ENCODE measurements at places on chromosomes 6 and 20.
A peak's percentile ranks its signal among the peaks of the same experiment; 100 is the strongest.

DNA sequence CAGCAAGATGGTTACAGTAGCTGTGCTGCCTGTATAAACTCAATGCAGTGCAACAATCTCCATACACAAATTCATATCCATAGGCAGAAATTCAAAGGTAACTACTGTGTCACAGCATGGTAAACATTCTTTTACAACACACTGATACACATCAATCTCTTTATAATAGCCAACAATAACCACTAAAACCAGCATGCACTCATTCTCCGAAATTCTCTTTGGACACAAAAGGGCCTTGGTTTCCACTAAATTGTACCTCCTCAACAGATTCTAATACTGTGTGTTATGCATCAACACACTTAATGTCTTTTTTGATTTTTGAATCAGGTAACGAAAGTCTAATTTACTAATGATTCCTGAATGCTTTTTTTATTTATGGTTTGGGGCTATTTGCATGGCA, 1323.7 kb downstream of the GRIK2 start:
- DNase-seq = no peak

DNA sequence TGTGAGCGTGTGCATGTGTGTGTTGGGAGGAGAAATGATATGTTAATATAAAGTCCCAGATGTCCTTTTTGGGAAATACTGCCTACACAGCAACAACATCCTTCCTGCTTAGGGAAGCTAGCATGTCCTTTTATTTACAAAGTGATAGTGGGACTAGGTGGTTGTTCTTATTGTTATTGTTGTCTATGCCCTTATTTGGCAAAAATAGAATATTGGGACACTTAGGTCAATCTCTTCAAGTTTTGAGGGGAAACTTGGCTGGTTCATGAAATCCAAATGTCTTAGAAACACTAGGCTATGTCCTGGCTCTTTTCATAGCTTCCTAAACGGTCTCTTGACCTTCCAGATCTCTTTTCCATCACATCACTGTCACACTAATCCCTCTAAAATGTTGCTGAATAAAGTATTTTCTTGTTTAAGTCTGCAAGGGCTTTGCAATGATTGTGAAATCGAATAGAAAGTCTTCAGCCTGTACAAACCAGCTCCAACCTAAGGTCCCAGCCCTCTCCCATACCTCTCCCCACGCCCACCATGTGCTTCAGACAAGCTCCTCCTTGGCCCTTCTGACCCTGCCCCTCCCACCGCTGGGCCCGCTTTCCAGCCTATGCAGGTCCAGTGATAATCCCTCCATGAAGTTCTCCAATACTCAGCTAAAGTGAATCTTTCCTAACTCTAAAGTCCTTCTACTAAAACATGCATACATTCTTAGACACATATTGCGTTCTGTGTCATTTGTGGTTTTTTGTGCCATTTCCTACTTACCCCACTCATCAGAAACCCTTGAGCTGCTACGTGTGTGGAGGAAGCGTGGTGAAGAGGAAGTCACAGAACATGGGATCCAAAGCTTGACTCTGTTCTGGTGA, 205.1 kb downstream of the LY86 start:
- no peak for DNase-seq

GRCh38 chr20:40945754-40946450, 82.7 kb upstream of the TOP1 start:
- DNase-seq = peak; percentile 2

DNA sequence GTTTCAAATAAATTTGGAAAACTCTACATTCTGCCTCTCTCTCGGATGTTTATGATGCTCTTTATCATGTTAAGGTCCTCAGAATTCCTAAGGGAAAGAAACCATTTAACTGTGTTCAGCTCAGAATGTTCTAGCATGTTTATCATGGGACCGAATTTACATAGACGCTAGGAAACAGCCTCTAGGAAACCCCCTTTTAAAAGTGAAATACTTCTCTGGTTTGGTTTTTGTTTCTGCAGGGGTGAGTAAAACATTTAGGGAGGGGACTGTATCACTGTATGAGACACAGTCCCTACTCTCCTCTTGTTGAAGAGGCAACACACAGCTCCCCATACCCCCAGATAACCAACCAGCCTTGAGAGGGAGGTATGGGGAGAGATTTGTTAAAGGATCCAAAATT, 267.6 kb upstream of the SUPT3H start:
- no peak for DNase-seq

GRCh38 chr20:4949833-4950178, 51.5 kb downstream of the SLC23A2 start:
- DNase-seq = peak; percentile 48

DNA sequence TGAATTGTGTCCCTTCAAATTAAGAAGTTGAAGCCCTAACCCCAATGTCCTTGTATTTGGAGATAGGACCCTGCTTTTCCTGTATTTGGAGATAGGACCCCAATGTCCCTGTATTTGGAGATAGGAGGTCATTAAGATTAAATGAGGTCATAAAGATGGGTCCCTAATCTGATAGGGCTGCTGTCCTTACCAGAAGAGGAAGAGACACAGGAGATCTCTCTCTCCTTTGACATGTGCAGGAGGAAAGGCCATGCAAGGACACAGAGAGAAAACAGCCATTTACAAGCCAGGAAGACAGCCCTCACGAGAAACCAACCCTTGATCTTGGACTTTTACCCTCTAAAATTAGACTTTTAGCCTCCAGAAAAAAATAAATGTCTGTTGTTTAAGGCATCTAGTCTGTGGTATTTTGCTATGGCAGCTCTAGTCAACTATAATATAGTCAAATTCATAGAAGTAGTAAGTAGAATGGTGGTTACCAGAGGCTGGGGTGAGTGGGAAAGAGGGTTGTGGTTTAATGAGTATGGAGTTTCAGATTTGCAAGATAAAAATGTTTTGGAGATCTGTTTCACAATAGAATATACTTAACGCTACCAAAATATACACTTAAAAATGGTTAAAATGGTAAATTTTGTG, 59.3 kb downstream of the UBE3D start:
- DNase-seq = no peak

DNA sequence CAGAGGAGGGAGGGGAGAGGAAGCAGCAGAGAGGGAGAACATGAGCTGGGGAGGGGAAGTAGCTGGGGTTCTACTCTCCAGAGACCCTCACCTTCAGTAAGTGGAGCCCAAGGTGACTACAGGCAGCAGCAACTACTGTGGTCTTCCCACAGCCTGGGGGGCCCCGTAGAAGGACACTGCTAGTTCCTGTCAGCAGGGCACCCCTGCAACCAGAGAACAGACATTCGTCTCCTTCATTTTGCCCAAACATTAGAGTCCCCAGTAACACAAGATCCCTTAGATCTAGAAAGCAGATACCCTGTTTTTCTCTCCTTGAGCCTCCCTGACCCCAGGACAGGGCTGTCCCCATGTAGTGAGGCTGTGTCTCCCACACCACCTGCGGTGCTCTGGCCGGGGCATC, 8.2 kb downstream of the GNMT start:
- no peak for DNase-seq

DNA sequence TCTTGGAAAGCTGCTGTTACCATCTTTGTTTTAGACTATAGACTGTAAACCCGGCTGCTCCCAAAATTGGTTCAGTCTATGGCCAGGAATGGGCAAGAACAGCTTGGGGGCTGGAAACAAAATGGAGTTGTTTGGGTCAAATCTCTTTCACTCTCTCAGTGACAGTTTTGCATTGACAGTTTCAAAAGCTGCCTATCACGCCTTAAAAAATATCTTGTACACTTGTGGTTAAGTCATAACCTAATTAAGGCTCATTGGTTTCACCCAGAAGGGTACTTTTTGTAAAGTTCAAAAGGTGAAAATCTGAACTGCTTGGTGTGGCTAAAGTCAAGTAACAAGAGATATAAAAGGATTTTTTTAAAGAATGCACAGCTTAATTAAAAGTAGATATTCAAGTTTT, 76.1 kb upstream of the PRL start:
- DNase-seq = no peak

DNA sequence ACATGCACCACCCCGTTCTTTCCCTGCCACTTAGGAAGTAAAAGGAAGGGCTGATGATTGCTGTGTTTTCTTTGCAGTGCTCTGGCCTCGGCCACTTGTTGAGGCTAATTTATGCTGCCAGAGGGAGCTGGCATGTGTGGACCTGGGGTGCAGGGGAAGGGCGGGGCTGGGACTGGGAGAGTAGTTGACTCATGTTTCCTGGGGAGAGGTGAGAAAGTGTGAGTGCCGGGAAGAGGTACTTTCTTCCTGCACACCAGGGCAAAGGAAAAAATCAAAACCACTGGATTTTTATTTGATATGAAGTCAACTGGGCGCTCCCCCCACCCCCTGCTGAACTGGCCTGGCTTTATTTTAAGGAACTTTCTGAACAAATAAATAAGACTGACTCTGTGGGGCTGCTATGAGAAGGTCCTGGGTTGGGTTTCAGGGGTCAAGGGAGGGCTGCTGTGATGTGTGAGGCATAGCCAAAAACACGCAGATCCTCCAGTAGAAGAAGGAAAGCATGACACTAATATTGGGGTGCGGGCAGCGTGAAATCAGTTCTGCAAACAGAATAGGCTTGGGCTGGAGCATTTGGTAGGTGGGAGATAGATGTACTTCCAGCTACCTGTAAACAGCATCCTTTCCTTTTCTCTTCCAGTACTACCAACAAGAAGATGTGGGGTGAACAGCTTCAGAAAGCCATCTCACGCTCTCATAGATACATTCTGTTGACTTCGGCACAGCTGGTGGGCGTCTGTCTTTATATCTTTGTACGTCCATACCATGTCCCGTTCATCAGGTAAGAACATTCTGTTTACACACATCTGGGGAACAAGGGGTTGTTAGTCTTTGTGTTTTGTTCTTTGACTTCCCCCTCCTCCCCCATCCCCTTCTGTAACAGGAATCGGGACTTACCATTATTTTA, 87.5 kb downstream of the SYNJ2 start:
- peak; percentile 84 for DNase-seq

DNA sequence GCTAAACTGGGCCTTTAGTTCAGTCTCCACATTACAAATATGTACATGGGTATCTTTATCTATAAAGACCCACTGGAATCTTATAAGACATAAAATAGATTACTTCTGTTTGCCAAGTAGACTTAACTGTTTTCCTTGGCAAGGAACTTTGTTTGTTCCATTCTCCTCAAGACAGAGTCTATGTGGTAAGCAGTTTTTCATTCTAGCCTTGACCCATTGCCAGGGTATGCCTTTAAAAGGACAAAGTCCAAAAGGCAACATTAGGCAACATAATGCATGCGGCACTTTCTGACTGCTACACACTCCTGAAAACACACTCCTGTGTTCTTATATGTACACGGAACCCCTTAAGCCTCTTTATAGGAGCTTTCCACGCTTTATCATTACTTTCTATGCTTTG, 20.4 kb downstream of the VNN1 start:
- peak; percentile 34 for DNase-seq

GRCh38 chr6:13614126-13614925, 809 bp upstream of the NOL7 start:
- peak; percentile 31 for DNase-seq

DNA sequence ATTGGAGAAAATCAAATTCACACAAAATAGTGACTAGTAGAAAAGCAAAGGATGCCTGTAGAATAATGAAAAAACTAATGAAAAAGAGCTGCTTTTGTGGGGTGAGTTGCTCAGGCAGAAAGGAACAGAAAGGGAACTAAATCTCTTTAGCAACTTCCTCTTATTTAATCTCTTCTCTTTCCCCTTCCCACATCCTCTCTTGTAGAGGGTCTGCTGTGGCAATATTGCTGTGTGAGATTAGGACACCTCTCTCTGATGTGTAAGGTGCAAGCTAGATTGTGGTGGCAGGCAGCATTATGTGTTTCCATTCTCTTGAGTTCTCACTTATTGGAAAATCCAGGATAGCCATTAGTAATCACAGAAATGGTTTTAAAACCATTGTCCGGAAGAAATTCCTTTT, 49.7 kb downstream of the SYNE1 start:
- no peak for DNase-seq

- peak; percentile 58 for DNase-seq
These were observed 49.8 kb upstream of the ERVFRD-1 start for GRCh38 chr6:11161031-11161956.

DNA sequence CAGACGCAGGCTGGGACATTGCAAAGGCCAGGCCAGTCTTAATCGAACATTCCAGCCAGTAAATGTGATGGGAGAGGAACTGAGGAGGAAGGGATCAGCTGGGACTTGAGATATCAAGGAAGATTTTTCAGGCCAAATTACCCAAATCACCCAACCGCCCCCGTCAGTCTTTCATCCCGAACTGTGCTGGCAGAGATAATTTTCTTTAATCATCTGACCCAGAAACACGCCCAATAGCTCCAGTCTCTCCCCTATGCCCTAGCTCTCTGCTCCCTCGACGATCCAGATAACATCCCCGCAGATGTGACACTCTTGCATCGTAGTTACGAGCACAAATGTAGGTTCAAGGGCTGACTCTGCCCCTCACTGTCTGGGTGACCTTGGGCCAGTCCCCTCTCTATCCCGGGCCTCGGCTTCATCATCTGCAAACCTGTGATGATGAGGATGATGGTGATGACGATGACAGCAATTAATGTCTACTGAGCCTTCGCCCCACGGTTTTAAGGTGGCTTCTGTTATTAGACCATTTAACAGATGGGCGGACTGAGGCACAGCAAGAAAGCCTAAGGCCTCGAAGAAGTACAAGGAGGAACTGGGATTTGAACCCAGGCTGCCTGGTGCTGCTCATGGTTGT, 118.6 kb downstream of the PREX1 start:
- DNase-seq = no peak

DNA sequence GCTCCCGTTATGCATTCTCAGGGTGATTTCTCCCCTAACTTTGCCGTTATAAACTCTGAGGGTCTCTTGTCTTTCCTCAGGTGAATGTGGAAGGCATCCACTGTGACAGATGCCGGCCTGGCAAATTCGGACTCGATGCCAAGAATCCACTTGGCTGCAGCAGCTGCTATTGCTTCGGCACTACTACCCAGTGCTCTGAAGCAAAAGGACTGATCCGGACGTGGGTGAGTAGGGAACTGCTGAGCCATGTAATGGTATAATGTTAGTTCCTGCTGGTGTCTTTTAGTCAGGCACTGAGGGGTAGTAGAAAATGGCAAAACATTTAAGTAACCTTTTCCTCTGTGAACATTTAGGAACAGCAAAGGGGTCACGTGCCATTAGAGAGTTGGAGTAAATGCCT, 395.4 kb downstream of the ARHGAP18 start:
- DNase-seq = peak; percentile 84

DNA sequence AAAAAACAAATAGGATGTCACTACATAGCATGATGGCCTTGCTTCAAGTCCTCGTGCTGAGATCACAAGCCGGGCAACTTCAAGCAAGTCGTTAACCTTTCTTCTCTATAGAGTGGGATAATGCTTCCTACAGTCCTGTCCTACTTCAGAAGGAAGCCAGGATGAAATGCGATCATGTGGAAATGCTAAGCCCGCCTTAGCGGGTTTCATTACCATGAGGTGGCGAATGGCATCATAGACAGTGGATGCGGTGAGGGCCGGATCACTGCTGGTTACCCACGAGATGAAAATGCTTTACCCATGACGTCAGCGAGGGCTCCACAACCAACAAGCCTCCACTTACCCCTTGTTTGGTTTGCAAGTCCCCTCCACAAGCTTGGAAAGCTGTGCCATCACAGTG, 206.4 kb downstream of the TBXT start:
- peak; percentile 2 for DNase-seq

DNA sequence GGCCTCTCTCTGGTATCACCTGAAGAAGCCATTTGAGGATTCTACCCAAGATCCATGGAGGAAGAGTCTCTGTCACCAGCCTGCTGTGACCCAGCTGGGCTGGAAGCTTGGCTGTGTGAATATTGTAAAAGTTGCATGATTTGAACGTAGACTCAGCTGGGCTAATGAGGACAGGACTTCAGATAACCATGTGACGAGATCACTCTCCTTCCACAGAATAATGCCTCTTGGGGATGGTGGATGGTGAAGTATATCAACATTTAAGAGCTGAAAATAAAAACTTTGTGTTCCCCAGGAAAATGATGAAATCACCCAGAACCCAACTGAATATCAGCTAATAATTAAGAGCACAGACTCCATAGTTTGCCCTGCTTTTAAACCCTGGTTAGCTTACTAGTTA, 427.9 kb downstream of the CD83 start:
- DNase-seq = no peak

Measured in renal cortical epithelial cell (primary cell).